ENCODE measurements at places on chromosomes 2 and 18.
A peak's percentile ranks its signal among the peaks of the same experiment; 100 is the strongest.

DNA sequence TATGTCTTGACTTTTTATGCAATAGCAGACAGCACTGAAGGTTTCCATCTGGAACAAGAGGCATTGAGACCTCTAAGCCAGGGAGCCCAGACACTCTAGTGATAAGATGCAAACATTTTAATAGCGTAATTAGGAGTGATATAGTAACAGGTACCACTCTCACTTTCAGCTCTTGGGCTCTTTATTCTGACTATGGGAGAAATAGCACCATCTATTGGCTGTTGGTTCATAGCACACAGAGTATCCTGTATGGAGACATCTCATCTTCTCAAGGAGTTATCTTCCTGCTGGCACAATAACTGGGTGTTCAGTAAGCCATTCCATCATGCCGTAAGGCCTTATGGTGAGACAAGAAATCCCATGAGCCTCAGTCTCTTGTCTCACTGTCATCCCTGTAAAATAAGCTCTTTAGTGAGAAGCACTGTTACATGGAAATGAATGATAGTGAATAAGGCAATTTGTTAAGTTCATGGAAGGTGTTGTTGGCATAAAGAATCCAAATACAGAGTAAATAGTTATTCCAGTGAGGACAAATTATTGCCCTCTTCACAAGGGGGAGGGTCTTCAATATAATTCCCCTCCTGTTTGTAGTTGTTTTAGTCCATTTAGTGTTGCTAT, 48.3 kb downstream of the THUMPD2 start:
- no peak for DNase-seq

DNA sequence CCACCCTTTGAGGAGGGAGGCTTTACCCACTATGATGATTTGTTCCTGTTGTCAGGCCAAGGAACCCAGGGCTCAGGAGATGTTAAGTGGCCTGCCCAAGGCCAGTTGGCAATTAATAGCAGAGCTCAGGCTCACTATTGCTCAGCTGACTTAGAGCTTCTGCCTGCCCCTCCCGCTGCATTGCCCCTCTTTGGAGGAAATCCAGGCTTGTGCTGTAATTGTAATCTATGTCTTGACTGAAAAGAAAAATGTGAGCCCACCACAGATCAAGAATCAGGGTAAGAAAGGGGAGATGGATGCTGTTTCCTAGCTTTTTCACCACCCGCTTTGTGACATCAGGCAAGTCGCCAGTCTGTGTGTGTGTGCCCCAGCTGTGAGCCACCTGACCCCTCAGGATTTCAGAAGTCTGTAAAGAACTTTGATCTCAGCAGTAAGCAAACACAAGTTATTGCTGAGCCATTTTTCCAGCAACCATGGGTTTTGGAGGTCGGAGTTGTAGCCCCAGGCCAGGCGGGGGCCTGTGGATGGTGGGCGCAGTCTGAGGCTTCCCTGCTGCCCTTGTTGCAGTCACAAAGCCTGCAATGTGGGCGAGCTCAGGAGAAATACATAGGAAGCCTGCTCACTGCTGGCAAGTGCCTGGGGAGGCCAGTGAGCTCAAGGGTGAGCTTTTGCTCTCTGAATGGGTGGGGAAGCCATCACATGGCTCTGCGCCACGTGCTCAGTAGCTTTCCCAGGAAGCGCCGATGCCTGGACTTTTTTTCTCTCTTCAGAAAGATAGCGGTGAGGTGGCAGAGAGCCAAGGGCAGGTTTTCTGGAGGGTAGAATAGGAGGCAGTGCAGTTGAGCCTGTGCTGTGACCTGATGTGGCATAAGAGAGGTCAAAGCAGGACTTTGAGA, 6.1 kb downstream of the CABLES1 start:
- DNase-seq, result peak; percentile 53

DNA sequence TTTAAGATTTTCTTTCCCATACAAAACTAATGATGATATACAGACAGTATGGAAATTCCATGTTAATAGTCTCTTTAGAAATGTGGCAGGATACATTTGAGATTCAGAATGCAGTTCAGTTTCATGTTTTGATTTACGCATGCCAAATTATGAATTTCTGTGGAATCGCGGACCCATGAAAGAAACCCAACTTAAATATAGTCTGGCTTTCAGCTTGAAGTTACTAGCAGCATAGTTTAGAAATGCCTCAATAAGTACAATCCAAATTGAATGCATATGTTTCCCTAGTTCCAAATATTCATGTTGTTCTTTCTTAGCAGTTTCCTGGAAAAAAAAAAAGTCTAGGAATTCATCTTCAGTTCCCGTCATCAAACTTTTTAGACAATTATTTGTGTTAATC, 164.1 kb upstream of the RASGRP3 start:
- peak; percentile 72 for DNase-seq

GRCh38 chr2:168289880-168290279, 42.5 kb upstream of the STK39 start:
- DNase-seq, result no peak

GRCh38 chr18:46412916-46413315, 244.1 kb downstream of the LOXHD1 start:
- DNase-seq, result no peak

- no peak for DNase-seq
Measured at GRCh38 chr2:237669283-237669627, 41.9 kb downstream of the LRRFIP1 start.

- no peak for DNase-seq
Measured at GRCh38 chr2:145168091-145168490, 648.2 kb upstream of the ZEB2 start.

DNA sequence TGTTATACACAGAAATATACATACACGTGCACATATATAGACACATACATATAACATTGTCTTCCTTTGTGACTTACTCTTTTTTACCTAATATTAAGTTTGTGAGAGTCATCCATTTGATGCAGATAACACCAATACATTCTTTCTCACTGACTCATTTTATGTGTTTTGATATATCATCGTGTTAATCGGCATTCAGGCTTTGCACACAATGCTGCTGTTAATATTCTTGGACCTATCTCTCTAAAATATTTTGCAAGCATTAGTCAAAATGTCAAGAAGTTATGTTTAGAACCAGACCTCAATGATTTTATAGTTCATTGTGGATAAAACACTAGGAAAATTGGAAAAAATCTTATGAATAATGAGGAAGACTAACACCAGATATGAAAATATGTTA, 441.1 kb downstream of the LRATD1 start:
- no peak for DNase-seq

- DNase-seq, result no peak
Measured at GRCh38 chr2:75367401-75367800, 168.1 kb upstream of the TACR1 start.

DNA sequence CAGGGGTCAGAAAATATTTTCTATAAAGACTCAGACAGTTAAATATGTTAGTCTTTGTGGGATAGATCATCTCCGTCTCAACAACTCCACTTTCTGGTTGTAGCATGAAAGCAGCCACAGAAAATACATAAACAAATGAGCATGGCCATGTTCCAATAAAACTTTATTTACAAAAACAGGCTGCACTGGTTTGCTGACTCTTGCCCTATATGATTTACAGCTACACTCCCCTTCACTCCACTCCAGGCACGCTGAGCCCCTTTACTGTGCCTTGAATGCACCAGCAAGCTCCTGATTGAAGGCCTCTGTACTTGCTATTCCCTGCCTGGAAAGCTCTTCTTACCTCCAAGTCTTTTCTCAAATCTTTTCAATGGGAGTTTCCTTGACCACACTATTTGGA, 5.8 kb upstream of the STAMBP start:
- no peak for DNase-seq

DNA sequence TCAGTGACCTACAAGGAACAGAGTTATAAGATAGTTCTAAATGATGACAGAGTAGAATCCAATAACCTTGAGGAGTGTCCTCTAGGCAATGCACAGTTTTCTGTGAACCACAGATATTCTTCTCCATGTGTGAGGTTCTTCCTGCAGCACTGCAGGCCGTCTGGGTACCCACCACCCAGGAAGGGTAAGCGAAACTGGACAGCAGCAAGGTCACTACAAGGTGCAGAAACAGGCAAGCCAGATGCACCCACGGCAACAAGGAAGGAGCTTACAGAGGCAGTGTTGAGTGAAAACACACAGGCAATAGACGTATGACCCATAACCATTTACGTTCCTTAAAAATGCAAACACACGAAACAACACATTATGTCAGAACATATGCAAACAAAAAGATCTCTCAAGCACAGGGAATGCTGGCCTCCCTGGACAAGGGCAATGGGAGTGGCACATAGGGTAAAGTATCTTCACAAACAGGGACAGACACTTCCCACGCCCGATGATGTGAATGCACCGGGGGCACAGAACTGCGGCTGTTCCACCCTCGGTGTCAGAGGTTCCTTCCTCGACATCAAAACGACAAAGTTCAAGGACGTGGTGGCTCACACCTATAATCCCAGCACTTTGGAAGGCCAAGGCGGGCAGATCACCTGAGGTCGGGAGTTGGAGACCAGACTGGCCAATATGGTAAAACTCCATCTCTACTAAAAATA, 84.1 kb downstream of the NDUFA10 start:
- no peak for DNase-seq

DNA sequence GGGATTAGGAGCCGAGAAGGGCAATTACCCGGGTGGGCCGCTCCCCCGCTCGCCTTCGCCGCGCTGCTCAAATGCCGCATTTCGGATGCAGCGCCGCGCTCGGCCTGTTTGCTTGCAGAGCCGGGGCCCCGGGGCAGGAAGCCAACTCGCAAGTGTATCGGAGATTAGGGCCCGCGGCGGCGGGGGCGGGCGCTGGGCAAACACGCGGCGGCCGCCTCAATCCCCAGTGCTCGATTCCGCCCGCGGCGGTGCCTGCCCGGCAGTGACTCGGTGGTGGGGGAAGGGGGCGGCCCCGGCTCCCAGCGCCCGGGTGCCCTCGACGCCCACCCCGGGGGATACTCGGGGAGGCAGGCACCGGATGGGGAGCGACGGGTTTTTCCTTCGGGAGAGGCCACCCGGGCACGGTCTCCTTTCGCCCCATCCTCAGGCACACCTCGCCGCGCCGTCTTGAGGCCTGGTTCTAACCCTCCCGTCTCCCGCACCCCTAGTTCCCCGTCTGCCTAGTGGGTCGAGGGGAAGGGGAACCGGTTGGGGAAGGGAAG, 26.6 kb upstream of the NOTO start:
- peak; percentile 47 for DNase-seq

GRCh38 chr2:148501545-148501944, 143.0 kb upstream of the EPC2 start:
- no peak for DNase-seq

- DNase-seq, result no peak
Measured at GRCh38 chr2:58369594-58369993, 128.5 kb upstream of the FANCL start.

GRCh38 chr2:236867441-236868260, 218.0 kb upstream of the COPS8 start:
- peak; percentile 77 for DNase-seq

DNA sequence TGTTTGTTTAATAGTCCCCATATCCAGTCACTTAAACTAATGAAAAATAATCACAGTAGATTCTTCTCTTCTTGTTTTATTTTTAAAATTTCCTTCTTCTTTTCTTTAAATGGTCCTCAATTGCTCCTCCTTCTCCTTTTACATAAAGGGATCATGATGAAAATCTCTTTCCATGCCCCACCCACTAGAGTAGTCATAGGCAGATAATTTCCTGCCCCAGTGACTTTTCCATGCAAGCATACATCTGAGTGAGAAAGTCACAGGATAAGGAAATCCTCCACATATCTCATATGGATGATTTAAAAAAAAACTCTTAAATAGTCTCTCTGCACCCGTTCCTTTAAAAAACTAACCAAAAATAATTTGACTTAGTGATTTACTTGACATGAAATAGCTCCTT, 552.3 kb upstream of the SETBP1 start:
- DNase-seq, result no peak

DNA sequence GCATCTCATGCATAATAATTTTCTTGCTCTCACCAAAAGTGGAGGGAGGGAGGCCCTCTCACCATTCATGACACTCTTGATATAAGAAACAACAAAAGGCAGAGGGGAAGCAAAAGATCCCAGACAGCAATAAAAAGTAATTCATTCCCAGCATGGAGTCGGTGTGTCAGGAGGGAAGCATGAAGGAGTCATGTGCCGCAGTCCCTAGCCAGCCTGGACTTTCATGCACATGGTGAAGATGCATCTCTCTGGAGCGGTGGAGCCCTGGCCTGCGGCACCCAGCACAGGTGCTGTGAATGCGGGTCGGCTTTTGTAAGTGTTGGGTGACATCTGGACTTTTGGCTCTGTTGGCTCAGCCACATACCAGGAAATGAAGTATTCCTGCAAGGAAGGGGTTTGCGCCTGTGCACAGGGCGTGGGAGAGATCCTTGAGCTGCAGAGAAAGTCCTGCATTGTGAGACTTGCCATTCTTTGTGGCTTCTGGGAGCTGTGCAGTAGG, 119.4 kb downstream of the COPS8 start:
- DNase-seq, result peak; percentile 60

- no peak for DNase-seq
Measured at GRCh38 chr2:194769030-194769429, 888.0 kb upstream of the SLC39A10 start.

- peak; percentile 5 for DNase-seq
Measured at GRCh38 chr2:130798472-130799218, 38.1 kb upstream of the ARHGEF4 start.

GRCh38 chr2:142849820-142850219, 27.6 kb upstream of the KYNU start:
- no peak for DNase-seq

- DNase-seq, result no peak
Measured at GRCh38 chr18:8433323-8433722, 175.9 kb upstream of the RAB12 start.

DNA sequence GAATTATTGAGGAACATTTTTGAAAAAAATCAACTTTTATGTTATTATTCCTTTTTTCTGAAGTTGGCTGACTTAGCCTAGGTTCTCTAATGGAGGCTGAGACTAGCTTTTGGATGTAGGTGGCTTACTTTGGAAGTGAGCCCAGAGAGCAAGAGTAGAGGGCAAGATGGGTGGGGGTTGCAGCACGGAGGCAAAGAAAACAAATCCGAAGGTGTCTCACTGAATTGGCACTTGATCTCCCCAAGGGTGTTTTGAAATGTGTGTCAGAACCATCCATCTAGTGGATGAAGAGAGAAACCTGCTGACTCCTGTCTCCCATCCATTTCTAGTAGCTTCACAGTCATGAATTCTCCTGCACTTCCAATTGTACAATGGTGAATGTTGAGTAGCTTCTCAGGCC, 390.7 kb downstream of the TMEM182 start:
- DNase-seq, result no peak

DNA sequence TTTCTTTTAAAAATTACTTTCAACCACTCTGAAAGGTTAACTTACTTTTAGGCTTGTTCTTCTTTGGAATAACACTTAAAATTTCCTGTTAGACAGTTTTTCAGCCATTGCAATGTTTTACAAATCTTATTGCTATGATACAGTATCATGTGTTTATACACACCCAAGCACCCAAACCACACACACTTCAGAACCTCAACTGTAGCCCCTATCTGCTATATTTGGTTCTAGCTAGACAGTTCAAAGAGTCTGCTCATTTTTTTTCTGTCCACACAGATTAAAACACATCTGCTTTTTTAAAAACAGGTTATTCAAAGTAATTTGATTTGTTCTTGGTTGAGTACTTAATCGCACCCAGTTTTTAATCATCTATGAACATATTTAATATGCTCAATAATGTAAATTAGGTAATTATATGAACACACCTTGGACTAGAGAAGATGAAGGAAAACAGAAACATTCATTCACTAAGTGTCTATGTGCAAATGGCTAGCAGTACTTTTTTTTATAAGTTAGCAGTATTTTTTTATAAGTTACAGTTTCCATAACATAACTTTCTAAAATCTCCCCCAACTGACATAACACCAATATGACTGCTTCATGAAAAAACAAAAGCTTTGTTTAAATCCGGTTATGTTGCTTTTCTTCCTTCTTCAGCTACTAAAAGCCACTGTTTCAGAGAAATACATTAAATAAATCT, 17.6 kb downstream of the FBXO11 start:
- DNase-seq, result peak; percentile 26

- peak; percentile 83 for DNase-seq
Measured at GRCh38 chr2:141331127-141331526, 799.7 kb downstream of the LRP1B start.

Measured in AG10803 (cell line).